ENCODE measurements at places on chromosomes 2 and 18.

- DNase-seq: no peak
Observed at GRCh38 chr18:56851774-56852173, 200.6 kb downstream of the WDR7 start.

GRCh38 chr2:203175371-203175770, 63.4 kb upstream of the CYP20A1 start:
- DNase-seq: no peak

DNA sequence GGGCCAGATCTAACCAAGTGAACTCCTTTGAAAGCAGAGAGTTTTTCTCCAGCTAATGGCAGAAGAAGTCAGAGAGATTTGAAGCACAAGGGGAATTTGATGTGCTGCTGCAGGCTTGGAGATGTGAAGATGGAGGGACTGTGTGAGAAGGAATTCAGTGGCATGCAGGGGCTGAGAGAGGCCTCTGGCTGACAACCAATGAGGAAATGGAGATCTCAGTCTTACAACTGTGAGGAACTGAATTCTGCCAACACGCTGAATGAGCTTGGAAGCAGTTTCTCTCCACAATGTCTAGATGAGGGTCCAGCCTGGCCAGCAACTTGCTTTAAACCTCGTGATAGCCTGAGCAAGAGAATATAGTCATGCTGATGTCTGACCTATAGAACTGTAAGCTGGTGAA, 224.1 kb upstream of the DPP10 start:
- no peak for DNase-seq

- no peak for DNase-seq
Observed at GRCh38 chr2:74682501-74682900, 28.5 kb downstream of the SEMA4F start.
